Immature natural killer cell (primary cell): ENCODE measurements at places on chromosomes 4 and X. TPM values are rescaled to one million over a fixed set of nuclear protein-coding genes. Genes with fewer than 3 reads are reported as not detected.

DNA sequence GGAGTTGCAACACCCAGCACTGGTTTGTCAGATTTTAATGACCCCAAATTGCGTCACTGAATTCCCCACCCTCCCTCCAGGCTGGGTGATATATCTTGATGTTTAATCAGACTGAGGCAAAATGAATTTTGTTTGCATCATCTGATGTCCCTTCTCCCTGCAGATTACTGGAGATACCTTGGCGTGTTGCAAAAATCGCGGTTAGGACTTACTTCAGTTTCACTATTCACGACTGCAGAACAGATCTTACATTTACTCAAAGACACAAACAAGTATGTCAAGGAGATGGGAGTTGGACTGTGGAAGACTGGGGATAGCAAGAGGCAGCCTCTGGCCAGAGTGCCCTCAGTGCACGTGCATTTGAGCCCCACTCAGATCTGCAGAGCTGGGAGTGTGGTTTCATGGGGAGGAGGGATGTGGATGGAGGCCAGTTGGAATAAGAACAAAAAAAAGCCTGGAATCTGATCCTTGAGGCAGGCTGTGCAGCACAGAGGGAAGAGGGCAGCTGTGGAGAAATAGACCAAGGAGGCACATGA lies 92.2 kb upstream of the MTM1 start:
- DNase-seq = no peak

- no peak for DNase-seq
Observed at GRCh38 chr4:113623274-113623894, 138.2 kb downstream of the CAMK2D start.

DNA sequence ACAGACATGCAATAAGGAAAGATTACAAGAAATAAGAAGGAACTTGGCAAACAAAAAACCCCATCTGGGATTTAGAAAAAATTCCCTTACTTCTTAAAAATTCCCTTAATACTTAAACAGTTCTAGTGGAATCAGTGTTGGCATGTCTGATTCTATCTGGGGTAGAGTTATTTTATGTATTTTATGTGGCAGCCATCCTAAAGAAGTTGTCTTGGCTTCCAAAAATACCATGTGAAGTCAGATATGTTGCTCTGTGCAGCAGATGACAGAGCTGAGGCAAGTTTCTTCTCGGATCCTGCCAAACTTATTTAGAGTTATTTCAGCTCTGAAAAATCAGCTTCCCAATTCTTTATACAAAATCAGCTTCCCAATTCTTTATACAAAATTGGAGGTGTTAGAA lies 14.7 kb downstream of the YY2 start:
- no peak for DNase-seq

- no peak for DNase-seq
Observed at GRCh38 chr4:61468024-61468720, 268.0 kb downstream of the ADGRL3 start.

- no peak for DNase-seq
Observed at GRCh38 chr4:155972098-155972497, 18.4 kb upstream of the CTSO start.

DNA sequence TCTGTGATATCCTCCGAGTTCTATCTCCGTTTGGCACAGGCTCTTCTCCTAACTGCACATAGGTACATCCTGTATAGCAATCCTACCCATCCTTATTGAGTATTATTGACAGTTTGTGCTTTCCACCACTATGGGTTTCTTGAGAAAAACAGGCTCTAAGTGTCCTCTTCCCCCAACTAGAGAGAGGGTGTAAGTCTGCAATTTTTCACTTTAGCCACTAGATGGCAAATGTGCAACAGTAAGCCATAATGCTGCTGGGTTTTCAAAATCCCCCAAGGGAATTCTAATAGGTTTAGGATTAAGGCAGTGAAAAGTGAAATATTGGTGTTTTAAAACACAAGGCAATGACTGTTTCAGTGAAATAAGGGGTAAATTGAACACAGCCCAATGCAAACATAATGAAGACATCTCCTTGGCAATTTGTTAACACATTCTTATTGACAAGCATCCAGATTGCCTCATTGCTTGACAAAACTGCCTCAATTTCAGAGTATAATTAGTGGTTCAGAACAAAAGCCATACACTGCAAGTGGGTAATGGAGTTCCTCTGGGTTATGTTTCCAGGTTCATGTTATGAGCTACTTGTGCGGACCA lies 239.0 kb upstream of the HTR2C start:
- DNase-seq = no peak

GRCh38 chr4:86939729-86940575 lies 5.1 kb downstream of the AFF1 start:
- DNase-seq = peak; percentile 19

DNA sequence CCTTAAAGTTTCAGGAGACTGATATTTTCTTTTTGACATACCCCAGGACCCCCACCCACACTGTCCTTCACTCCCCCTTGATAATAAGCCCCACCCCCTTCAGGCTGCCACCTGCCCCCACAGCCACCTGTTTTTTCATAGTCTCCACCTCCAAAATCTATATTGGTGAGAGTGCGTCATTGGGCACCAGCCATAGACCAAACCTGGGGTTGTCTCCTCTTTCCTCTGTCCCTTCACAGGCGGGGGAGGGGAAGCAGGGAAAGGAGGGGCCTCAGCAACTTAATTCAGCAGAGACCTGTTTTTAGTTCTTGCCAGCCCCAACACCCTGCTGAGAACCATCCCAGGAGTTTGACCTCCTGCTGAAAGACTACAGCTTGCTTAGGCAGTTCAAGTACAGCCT lies 1.1 kb downstream of the ARHGAP36 start:
- DNase-seq = no peak

DNA sequence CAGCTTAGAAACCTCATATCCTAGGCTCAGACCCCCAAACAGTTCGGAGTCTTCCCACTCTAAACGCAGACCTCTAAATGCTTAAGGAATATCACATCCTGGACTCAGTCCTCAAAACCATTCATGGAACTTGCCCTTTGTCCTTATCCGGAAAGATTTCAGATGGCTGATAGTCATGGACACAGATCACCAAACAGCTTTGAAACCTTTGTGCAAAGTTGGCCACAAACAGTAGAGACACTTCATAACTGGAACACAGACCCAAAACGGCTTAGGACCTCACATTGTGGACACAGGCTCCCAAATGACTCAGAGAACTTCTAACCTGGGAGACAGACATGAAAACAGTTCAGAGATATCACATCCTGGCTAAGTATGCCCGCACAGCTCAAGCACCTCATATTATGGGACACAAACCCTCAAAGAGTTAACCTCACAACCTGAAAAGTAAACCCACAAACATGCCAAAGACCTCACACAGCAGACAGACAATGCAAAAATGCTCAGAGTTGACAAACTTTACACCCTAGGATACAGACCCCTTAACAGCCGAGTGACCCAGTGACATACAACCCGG lies 15.5 kb downstream of the SUV39H1 start:
- DNase-seq = no peak

- DNase-seq = no peak
Observed at GRCh38 chr4:28462766-28463700, 1602.4 kb downstream of the STIM2 start.

DNA sequence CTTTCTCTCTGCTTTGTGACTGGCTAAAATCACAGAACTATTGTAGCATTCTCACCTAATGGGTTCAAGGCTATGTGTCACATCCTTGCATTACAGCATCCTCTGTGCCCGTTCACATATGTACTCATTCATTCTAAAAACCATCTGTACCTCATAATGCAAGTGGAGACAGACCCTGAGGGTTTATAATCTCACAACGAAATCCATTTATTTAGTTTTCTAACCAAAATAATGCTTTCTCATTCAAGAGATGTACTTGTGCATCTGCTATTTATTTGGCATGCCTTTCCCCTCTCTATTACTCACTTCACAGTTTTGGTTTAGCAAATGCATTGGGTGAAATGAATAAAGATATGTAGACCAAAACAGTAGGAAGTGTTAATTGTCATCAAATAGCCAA lies 261.5 kb downstream of the DCHS2 start:
- no peak for DNase-seq

GRCh38 chr4:87002682-87003043 lies 67.9 kb downstream of the AFF1 start:
- DNase-seq = no peak

DNA sequence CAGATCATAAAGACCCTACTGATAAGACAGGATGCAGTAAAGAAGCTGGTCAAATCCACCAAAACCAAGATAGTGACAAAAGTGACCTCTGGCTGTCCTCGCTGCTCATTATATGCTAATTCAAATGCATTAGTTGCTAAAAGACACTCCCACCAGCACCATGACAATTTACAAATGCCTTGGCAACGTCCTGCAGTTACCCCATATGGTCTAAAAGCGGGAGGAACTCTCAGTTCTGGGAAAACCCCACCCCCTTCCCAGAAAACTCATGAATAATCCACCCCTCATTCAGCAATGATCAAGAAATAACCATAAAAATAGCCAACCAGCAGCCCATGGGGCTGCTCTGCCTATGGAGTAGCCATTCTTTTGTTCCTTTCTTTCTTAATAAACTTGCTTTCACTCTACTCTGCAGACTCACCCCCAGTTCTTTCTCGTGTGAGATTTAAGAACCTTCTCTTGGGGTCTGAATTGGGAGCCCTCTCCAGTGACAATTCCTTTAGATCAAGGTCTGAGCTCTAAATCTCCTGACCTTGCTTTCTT lies 217.1 kb upstream of the STS start:
- DNase-seq = no peak

DNA sequence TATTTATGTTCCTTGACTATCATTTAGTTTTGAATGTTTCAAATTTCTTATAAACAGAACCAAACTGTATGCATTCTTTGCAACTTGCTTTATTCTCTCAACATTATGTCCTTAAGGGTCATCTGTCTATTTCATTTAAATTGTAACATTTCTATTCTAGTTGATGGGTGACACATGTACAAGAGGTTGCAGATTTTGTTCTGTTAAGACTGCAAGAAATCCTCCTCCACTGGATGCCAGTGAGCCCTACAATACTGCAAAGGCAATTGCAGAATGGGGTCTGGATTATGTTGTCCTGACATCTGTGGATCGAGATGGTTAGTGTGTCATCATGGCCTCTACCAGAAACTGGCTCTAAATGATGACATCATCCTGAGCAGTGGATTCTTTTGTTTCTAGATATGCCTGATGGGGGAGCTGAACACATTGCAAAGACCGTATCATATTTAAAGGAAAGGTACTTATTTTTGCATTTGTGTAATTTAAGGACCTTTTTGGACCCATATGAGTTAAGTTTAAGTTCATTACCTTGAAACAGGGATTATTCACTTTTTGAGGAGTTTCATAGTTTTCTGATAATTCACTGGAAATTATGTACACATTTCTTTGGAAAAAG lies 6.1 kb downstream of the LIAS start:
- no peak for DNase-seq

DNA sequence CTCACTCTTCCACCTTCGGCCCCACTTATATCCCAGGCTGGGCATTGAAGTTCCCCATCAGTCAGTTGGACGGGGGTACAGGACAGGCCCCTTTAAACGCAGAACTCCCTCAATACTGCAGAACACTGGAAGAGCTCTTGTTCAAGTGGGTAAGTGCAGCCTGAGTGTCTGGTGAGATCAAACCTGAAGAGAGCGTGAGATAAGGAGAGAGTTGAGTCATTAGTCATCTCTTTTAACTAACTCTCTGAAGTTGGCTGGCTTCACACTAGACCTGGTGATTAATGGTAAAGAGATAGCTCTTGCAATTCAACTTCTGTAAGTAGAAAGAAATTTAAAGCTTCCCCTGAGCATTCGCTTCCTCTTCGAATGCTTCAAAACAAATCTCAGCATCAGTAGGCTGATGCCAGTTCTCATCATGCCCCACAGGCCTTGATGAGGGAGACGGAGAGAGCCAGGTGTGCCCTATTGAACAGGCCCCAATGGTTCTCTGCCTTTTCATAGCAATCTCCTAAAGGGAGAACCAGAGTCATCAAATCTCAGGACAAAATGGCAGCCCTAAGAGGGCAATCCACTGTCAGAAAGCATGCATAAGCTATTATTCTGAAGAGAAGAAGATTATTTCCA lies 41.0 kb upstream of the JADE1 start:
- no peak for DNase-seq

DNA sequence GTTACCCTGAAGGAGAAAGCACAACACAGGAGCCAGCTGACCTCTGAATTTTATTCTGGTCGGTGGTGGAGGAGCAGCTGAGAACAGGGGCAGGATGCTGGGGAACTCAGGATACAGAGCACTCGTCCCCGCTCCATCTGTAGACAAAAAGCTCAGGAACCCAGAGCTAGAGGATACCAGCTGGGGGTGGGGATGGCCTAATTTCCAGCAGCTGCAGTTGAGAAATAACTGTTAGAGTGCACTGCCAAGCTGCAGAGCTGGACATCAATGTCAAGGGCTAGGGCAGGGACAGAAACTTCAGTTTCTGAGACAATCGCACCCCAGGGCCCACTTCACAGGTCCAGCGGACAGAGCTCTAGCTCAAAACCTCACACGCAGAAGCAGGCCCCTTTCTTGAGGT lies 122.1 kb upstream of the GUCY1A1 start:
- no peak for DNase-seq

GRCh38 chrX:112081781-112082652 lies 559 bp downstream of the TRPC5 start:
- no peak for DNase-seq

- DNase-seq = no peak
Observed at GRCh38 chrX:133514486-133514885, 99.2 kb upstream of the GPC4 start.

DNA sequence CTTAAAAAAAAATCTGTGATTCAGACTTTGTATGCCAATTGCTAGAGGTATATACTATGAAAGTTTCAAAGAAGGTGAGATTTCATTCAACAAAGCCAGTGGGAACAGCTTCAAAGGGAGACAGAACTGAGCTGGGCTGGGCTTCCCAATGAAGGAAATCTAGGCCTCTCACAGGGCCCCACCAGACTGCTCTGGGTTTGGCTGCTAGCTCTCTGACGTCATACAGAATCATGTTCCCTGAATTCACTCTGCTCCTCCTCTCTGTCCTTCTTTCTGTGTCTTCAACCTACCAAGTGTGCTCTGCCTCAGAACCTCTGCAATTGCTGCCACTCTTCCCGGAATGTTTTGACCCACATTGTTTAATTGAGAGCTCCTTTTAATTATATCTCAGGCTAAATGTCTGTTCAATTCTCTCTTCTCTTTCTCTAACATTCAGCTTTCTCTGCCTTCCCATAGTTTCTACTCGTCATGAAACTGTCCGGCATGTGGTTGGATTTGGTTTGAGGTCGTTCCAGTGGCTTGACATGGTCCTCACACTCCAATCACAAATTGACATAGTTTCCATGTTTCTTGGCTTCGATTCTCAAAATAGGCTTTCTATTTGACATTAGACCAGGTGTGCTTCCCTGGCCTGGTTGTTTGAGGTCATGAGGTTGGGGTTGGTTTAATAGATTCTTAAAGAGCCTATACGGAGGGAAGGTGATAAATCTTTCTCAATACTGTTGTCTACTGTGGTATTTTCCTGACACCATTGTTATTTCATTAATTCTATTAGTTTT lies 282.1 kb upstream of the EMCN start:
- DNase-seq = no peak

GRCh38 chrX:118056870-118057269 lies 59.7 kb downstream of the KLHL13 start:
- DNase-seq = no peak

- DNase-seq = no peak
Observed at GRCh38 chr4:136750897-136751296, 781.4 kb downstream of the PCDH18 start.

The F11 gene
- polyA plus RNA-seq = not detected

The FAM9A gene
- not detected for polyA plus RNA-seq

The YY2 gene
- polyA plus RNA-seq = 0.69 TPM

The MRPS18C gene
- polyA plus RNA-seq = 44.8 TPM

The SCML2 gene
- 0.18 TPM for polyA plus RNA-seq

The TXK gene
- polyA plus RNA-seq = 243 TPM

The SSX1 gene
- not detected for polyA plus RNA-seq

The SPIN2A gene
- polyA plus RNA-seq = 0.09 TPM

The WNK3 gene
- not detected for polyA plus RNA-seq

The MTMR8 gene
- polyA plus RNA-seq = 3.6 TPM

The BEND2 gene
- 0.17 TPM for polyA plus RNA-seq
